ENCODE measurements at places on chromosomes 1 and 21.

- no peak for DNase-seq
Observed at GRCh38 chr1:82143108-82143833, 342.5 kb downstream of the ADGRL2 start.

- DNase-seq = no peak
Observed at GRCh38 chr1:47918257-47918867, 78.8 kb downstream of the TRABD2B start.

GRCh38 chr1:113133038-113133437 lies 60.0 kb downstream of the LRIG2 start:
- no peak for DNase-seq

DNA sequence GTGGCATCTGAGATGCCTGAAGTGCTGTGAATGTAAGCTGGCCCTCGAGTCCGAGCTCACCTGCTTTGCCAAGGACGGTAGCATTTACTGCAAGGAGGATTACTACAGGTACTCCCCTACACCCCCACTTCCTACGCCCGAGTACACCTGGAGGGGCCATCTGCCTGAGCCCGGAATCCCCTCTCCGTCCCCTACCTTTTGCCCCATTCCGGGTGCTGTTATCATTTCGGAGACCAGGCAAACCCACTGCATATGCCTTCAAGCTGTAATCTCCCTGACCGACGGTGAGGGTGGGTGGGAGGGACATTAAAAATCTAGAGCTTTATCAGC lies 2.9 kb downstream of the LHX9 start:
- DNase-seq = no peak

DNA sequence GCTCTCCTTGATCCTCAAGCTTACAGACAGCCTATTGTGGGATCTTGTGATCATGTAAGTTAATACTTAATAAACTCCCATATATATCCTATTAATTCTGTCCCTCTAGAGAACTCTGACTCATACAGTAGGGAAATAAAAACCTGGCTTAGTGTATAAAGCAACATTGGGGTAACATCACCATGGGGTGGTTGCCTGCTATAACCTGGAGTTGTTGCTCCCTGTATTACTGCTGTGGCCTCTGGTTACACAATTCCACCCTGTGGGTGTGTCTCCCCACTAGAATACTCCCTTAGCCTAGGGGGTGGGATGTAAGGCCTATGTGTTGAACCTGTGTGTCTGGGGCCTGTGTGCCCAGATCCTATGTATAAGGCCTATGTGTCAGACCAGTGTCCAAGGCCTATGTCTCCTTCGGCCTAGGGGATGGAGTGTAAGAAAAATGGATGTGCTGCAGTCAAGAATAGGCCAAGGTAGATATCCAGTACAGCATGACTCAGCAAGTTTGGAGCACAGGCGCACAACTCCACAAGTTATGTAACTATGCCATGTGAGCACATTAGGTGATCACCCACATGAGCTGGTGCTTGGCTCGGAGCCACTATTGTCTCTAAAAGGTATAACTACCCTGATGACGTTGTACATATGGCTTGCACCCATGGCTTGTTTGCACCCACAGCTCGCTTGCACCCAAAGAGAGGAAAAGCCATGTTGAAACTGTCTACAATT lies 96.8 kb upstream of the C1orf21 start:
- DNase-seq = no peak

- DNase-seq = no peak
Observed at GRCh38 chr1:51969038-51969705, 21.3 kb downstream of the RAB3B start.

DNA sequence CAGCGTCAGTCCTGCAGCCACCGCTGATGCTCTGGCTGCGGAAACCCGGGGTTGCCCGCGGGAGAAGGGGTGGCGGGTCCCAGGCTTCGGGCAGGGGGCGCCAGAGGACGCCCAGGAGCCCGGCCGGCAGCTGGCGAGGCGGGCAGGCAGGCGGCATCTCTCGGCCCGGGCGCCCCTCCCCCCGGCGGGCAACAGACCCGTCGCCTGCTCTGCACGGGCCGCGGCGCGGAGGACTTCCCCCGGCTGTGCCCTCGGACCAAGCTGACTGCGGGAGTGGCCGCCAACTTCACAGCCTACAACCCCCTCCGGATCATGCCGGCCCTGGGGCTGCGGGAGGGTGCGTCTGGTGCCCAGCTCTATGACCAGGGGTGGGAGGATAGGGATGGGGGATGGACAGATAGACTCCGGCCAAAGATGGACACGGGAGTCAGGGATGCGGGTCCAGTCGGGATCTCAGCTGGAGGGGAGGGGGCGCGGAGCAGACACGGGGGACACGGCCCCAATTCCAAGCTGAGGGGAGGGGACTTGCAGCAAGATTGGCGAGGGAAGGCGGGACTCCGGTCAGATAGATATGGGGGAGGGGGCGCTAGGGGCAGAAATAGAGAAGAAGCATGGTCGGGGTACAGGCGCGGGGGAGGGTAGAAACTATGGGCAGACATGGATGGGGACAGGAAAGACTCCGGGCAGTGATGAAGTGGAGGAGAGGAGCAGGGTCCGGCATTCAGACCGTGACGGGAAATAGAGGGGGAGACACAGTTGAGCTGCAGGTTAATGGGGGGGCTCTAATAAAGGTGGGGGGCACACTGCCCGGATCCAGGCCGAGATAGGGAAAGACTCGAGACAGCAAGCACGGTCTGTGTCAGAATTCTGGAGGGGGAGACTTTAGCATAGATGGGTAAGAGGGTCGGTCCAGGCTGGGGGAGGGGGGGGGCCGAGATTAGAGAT lies 1.1 kb downstream of the ADGRB2 start:
- DNase-seq = peak; percentile 65

DNA sequence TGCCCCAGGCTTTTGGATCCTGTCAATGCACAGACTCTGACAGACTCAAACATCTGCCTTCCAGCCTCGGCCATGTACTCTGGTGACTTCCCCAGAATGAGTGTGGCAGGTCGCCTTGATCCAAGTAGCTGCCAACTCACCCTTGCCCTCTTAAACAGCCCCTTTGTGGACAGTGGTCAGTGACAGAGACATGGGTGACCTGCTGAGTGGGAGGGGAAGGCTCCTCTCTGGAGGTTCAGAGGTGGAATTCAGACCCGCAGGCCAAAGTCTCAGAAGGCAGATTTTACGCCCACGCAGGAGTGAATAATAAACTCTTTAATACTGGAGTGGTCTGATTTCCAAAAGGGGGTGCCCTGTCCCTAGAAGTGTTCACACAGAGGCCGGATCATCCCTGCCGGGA lies 63.5 kb downstream of the TLR5 start:
- DNase-seq = no peak

GRCh38 chr1:112517231-112517630 lies 8.5 kb downstream of the WNT2B start:
- no peak for DNase-seq

GRCh38 chr1:119204197-119204960 lies 63.9 kb upstream of the WARS2 start:
- DNase-seq = no peak

All from GM12892 (cell line).